ENCODE measurements at places on chromosomes 7 and 10.

DNA sequence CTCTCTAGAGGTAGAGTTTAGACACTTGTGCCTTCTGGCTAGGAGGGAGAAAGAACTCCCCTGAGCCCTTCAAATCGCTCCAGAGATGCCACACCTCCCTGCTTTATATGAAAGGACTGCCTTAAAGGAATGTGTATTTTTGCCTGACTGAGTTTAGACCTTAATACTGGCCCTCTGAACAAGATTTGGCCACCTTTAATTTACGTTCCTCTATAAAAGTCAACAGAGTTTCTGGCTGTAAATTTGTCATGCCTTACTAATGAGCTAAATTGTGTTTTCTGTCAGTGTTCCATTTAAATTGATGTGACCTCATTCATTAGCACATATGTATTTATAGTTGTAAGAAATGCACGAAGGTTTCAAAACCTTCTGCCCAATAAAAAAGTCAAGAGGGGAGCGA lies 48.0 kb downstream of the SEMA3C start:
- no peak for DNase-seq

DNA sequence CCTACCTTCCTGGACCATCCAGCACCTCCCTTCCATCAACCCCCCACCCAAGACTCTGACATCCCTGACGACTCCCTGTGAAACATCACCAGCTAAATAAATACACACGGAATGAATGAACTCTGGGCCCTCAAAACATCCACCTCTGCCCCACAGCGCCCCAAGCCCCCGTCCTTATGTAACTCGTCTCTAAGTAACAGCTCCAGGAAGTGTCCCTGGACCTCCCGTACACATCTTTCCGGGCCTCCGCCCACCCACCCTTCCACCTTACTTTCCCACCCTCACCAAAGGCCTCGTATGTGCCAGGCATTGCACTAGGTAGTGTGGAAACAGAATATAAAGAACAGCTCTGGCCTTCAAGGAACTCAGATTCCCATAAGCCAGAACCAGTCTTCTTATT lies 27.7 kb upstream of the SLIT1 start:
- no peak for DNase-seq

- DNase-seq = no peak
Measured at GRCh38 chr10:88366772-88367171, 216.3 kb downstream of the RNLS start.

DNA sequence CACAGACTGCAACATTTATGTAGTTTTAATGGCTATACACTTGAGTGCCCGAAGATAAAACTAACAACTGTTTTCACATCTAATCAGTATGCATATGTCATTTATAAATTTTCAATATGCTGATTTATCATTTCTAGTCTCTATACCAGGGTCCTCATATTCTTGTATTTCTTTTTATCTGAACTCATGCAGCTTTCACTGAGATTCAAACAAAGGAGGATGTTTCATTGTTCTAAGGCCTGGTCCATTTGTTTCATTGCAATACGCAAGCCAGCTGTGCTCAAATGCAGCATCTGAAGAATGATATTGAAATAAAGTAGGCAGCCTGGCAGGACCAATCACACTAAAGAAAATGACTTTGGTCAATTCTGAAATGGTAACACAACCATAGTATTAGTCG lies 31.7 kb downstream of the MAGI2 start:
- DNase-seq = no peak

DNA sequence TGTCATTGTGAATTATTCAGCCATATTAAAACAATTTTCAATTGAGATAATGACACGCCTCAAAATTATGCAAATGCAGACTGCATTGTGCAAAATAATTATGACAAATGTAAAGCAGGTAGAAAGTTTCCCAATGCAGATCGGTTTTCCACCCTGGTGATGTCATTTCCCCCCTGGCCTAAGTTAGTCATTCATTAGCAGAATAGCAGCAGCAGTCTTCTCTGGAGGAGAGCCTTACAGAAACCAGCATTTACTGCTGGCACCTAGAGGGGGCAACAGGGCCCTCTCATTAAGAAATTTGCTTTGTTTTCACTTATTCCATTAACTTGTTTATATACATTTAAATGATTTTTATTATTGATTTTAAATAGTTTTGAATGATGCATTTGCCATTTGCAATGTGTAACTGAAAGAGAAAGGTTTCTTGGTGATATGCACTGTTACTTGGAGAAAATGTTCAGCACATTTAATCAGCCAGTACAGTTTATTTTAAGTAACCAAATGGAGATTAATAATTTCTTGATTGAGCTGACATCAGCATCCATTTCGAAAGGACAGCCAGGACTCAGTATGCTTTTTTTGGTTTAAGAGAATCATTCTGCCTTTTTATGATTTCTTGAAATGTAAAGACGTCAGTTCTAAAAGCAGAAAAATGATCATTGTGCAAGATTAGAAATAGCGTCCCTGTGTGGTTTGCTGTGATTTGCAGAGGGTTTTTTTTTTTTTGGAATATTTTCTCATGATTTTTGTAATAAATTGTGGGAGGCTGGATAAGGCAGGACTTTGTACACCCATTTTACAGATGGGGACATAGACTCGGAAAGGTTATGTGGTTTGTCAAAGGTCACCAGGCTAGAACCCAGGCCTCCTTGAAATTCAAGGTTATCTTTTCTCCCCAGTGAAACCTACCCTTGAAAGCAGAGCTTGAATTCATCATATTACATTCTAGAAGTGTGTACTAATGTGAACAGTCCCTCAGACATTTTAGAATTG lies 3.5 kb downstream of the ARID5B start:
- no peak for DNase-seq

GRCh38 chr10:100006243-100006886 lies 3.4 kb downstream of the DNMBP start:
- DNase-seq = no peak

DNA sequence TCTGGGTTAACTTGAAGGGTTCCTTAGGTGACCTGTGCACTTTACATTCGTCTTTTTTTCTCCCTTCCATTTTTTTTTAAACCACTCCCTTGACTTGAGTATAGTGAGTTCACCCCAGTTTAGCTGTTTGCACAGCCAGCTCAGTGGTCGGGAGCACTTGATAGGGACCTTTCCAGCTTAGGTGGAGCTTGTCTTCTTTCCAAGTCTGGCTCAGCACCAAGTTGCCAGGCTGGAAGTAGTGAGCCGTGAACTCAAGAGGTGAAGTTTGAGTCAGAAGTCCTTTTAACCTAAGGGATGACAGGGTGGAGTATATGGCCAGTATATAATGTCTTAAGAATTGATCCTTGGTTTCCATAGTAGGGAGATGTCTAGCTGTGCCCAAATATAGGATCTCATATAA lies 7.2 kb downstream of the DNAH11 start:
- DNase-seq = no peak

DNA sequence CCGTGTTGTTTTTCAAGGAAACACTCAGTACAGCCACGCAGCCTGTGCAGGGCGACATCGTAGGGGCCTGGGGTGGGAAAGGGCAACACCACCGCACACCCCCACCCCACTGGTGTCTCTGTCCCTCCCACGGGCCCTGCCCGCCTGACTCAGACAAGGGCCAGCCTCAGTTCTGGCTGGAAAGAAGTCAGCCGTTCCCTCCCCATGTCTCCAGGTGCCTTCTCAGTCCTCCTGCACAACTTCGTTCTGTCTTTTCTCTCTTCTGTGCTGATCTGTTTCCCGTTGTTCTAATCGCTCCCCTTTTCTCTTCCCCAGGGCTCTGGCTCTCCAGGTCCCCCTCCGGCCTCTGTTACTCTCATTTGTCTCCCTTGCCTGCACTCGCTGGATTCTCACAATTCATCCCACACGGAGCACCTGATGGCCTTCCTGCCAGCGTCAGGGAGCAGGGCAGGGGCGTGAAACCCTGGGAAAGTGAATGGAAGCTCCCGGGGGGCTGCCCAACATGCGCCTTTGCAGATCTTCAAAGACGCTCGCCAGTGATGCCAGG lies 97.7 kb downstream of the WDR37 start:
- no peak for DNase-seq

GRCh38 chr7:142866361-142867096 lies 11.7 kb downstream of the EPHB6 start:
- DNase-seq = no peak

DNA sequence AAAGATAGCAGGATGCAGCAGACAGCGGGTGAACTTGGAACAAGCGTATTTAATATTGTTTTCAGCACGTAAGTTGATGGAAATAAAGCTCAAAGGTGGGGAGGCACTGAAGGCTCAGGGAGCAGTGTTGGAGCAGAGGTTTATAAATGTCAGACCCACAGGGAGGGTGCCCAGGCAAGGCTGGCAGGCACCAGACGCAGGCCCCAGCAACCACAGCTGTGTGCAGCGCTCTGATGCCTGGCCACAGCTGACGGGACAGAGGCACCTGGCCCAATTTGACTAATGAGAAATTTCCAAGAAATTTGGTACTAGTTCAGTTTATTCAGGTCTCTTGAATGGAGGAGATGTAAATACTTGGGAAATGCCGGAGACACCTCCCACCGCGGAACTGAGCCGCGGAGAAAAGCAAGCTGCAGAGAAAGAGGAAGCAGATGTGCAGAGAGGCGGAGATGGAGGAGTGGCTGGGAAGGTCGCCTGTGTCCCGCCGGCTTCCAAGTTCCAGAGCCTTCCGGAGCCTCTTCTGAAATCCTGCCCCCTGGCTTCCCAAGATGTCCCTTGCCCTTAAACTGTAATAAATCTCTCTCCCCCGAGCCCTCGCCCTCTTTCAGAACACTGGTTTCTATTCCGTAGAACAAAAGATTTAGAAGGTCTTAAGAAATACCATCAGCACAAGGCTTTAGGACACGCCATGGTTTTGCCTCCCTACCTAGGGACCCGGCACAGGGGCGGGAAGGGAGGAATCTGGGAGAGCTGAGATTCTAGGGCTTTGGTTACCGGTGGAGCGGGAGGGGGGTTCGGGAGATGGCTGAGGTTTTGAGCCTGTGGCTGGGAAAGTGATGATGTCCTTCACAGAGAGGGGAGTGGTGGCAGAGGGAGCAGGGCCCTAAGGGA lies 38.4 kb upstream of the PLXNA4 start:
- DNase-seq = no peak

GRCh38 chr7:157682946-157683746 lies 346.3 kb downstream of the DNAJB6 start:
- no peak for DNase-seq

GRCh38 chr10:129766611-129767550 lies 197.2 kb downstream of the EBF3 start:
- DNase-seq = no peak

GRCh38 chr10:110684800-110685446 lies 40.8 kb downstream of the RBM20 start:
- no peak for DNase-seq
